DND-41 (cell line): ENCODE measurements at places on chromosomes 6 and 20.

DNA sequence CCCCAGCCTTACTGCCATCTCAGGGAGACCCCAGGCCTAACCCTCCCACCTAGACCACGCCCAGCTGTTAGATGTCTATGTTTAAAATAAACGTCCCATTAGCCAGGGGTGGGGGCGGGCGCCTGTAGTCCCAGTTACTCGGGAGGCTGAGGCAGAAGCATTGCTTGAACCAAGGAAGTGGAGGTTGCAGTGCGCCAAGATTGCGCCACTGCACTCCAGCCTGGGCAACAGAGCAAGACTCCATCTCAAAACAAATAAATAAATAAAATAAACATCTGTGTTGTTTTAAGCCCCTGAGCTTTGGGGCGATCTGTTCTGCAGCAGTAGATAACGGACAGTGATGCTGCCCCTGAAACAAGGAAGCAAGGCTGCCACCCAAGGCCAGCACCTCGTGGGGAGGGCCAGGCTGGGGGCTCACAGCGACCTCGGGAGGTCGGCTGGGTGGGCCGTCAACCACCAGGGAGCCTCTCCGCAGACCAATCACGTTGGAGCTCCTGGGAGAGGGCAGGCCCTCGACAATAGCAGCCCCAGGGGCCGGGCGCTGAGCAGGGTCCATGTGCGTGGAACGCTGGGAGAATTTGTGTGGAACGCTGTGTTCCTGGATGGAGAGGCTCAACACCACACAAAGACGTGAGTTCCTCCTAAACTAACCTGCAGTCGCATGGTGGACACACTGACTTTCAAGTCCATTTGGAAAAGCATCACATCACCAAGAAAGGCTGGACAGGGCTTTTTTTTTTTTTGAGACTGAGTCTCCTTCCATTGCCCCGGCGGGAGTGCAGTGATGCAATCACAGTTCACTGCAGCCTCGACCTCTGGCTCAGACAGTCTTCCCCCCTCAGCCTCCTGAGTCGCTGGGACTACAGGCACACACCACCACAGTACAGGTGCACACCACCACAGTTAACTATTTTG is 1.0 kb upstream of the HELZ2 start:
- DNase-seq: no peak

GRCh38 chr6:32825966-32826365 is 9.2 kb upstream of the HLA-DOB start:
- DNase-seq: no peak

- DNase-seq: no peak
Observed at GRCh38 chr20:49279677-49280462, 2.0 kb upstream of the ZNFX1 start.

GRCh38 chr6:130382872-130383490 is 17.2 kb downstream of the TMEM200A start:
- no peak for DNase-seq

- DNase-seq: no peak
Observed at GRCh38 chr6:116933485-116933884, 56.4 kb downstream of the RFX6 start.

GRCh38 chr20:62886709-62887058 is 25.1 kb upstream of the TCFL5 start:
- no peak for DNase-seq

DNA sequence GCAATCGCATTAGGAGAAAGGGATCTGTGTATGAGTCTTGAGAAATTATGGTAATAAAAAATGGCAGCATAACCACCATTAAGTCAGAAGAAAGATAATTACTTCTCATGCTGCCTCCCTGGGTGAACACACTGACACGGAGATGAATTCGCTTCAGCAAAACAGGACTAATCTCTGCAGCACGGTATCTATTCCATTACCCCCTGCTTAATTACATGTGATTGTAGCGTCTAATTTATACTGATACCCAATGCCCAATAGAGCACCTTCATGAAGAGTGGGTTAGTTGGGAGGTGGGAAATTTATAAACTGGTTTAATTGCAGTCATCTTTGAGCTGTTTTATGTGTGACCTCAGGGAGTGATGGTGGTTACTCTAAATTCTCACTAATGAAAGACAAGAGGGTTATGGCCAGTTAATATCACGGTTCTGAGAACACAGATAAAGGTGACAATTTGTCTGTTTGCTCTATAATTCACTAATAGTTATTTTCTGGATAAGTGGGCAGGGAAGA is 476.2 kb upstream of the SULF2 start:
- DNase-seq: no peak

GRCh38 chr6:71460933-71461332 is 172.3 kb downstream of the OGFRL1 start:
- DNase-seq: no peak

DNA sequence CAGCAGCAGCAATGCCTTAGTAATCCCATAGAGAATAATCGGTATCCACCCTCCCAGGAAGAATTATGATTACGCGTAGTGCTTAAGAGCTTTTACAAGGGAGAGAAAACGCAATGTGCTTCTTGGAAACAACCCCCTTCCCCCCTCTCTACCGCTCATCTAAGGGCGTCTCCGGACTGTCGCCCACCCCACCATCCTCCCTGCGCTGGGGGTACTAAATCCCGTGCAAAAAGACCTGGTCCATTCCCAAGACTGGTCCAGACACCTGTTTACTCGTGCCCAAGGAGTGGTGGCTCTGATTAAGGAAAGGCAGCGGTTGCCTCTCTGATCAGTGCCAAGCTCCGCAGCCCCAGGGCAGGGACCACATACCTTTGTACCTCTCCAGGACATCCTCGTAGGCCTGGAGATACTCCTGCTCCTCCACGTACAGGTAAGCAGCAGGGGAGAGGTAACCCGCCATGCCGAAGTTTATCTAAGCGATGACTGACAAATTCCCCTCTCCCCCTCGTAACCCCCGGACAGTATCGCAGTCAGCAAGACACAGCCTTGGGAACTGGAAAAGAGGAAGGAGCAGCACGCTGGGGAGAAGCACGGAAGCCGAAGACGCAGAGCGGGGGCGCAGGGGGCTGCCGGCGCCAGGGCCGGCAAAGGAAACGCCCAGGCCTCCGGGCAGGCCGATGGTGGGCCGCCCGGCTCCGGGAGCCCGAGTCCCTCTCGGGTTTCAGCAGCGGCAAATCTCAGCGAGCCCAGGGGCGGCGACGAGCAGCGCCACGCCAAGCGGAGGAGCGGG is 112.0 kb upstream of the BEND6 start:
- no peak for DNase-seq

DNA sequence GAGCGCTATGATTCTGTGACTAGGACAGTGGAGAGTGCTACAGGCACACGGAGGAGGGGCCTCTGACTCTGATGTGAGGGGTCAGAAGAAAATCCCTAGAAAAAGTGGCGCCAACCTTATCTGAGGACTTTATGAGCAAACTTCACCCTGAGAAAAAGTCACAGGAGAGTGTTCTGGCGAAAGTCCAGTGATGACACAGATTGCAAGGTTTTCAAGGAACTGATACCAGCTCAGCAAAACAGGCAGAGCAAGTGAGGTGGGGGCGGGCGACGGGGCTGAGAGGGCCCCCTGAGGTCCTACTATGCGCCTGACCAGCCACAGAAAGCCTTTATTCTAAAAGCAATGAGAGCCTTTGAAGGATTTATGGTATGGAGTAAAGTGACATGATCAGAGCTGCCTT is 73.3 kb downstream of the SLC22A23 start:
- no peak for DNase-seq

GRCh38 chr6:106398621-106399020 is 38.1 kb downstream of the CRYBG1 start:
- no peak for DNase-seq

DNA sequence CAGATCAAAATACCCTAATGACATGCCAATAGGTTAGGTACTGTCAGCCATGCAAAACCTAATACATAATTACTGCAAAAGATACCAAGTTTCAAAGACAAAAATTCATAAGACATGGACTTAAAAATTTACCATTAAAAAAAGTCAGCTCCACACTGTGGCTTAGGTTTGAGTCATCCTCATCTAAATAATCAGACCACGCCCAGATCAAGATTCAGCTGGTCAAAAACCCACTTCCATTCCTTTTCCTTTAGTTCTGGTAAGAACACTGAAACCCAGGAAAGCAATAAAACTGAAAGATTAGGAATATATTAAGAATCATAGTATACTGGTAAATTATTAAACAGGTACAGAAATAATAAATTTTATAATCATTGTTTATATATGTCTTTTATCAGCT is 81.0 kb upstream of the ASF1A start:
- DNase-seq: no peak

- DNase-seq: no peak
Observed at GRCh38 chr6:72504406-72504805, 117.5 kb upstream of the KCNQ5 start.

DNA sequence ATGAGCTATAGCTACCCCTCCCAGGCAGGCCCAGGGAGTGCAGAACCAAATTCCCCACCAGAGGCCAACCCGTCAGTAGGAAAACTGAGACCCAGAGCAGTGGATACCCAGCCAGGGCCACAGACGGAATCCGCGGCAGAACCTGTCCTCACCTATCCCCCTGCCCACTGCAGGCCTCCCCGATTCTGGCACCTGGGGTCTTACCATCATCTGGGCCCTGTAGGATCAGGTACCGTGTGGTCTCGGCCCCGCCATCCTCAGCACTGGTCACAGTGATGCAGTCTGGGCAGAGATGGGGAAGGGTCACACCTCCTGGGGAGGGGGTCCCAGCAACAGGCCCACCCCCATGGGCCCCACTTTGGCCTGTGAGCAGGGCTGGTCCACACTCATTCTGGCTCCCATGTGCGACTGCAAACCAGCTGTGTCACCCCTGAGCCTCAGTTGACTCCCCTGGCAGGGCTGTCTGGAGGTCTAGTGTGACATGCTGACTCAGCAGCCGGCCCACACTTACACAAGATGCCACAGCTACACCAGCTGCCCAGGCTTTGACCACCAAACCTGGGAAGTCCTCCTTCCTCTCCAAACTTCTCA is 3.8 kb downstream of the ZNF335 start:
- DNase-seq: no peak

DNA sequence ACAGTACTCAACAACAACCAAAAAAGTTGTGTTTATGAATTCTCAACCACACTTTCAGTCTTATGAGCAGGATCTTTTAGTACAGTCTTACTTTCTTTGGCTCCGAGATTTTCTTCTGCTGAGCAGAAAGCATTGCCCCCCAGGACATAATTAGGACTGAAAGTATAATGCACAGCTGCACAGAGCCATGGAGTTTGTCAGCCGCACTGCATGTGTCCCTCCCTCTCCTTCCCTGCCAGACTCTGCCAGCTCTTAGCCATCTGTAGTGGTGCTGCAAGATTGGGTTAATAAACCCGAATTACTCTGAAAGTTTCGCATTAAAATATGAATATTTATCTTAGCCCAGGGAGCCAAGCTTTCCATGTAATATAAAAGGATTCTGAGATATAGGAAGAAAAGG is 179.6 kb upstream of the PTCHD4 start:
- no peak for DNase-seq

DNA sequence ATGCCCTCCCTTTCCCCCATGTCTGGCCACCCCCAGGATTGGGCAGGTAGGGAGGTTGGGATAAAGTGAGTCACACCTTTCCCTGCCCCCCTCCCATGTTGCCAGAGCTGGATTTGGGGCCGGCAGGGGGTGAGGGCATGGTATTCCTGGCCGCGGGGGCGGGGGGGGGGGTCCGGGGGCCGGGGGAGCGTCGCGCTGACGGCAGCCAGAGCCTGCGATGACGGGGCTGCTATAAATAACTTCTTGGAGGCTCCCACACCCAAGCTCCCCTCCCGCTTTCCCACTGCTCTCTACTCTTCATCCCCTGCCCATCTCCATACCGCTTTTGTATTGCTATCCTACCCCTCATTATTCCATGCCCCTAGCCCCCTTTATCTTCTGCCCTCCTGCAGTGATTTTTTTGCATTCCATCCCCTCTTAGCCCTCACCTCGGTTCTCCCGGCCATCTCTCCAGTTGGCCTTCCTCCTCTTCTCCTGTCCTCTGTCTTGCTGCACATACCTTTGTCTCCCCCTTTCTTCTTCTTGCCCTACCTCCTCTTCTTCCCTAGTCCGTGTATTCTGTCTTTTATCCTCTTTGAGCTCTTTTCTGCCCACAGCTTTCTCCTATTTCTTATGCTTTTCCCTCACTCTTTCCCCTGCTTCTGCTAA is 13.8 kb downstream of the SYNGAP1 start:
- no peak for DNase-seq

- no peak for DNase-seq
Observed at GRCh38 chr6:26502165-26502564, 2.1 kb downstream of the BTN1A1 start.

GRCh38 chr6:45800911-45801310 is 214.7 kb downstream of the CLIC5 start:
- DNase-seq: no peak

DNA sequence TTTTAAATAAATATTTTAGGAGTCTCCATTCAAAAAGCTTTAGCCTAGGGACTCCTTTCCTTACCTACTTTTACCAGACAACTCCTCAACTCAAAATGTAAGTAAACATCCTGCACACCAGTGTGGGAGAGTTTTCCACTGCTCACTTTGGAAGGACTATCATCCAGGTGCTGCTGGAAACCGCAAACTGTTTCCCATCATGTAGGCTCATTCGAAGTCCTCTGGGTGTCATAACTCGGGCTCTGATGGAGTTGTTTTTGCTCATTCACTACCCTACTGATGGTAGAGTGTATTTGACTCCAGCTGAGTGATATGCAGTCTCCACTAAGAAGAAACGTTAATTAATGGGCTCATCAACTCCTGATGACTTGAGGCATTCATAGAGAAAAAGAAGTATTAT is 136.5 kb upstream of the AKAP12 start:
- DNase-seq: no peak

DNA sequence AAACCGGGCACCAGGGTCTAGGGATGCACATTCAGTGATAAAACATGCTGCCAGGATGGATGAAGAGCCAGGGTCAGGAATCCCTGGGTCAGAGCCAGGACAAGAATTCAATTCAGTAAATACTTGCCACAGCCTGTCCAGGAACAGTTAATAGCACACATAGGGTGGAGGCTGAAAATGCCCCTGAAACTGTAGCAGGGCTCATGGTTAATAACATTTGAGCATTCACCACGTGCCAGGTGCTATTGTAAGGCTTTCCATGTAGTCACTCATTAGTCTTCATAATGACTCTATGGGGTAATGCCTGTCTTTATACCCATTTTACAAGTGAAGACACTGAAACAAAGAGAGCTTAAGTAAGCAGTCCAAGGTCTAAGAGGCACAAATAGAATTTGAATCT is 296.3 kb downstream of the LRFN2 start:
- no peak for DNase-seq

DNA sequence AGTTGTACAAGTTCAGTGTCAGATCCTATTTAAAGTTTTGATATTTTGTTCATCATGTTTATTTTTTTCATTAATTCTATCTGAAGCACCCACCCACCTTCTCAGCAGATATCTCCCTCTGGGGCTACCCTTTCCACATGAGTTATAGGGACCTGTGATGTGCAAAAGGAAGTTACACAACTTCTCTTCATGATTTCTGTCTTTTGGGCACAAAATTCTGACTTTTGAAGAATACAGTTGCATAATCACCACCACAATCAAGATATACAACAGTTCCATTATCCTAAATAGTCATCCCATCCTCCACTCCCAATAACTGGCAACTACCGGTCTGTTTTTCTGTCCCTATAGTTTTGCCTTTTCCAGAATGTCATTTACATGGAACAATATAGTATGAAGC is 13.8 kb upstream of the FUCA2 start:
- no peak for DNase-seq
